ENCODE measurements at places on chromosomes 7 and 10.

- DNase-seq: no peak
Measured at GRCh38 chr10:682931-683447, 6.5 kb downstream of the DIP2C start.

GRCh38 chr10:90575125-90575524, 282.7 kb downstream of the HTR7 start:
- DNase-seq: no peak

- DNase-seq: no peak
Measured at GRCh38 chr7:73964786-73965185, 63.2 kb upstream of the ELN start.

- DNase-seq: no peak
Measured at GRCh38 chr10:130000918-130001317, 36.8 kb upstream of the EBF3 start.

- DNase-seq: peak; percentile 88
Measured at GRCh38 chr10:18651324-18652007, at the start of gene NSUN6. Gene NSUN6 (minus strand): TSS chr10:18651587. CDS start chr10:18651203, 384 bp downstream.

DNA sequence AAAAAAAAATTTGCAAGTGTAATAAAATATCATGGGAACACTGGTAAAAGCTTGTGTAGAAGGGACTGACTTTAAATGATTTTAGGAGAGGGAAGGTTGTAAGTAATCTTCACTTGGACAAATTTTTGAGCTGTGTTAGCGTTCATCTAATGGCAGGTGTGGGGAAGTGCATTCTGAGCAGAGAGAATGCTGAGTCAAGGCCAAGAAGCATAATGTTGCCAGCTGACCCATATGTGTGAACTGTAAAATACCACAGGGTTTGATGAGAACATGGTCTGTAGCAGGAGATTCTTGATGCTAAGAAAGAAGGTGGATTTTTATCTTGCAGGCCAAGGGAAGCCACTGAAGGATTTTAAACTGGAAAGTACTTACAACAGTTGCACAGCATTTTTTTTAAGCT, 98.2 kb upstream of the ZNF32 start:
- DNase-seq: no peak

- no peak for DNase-seq
Measured at GRCh38 chr10:112275512-112276245, 7.5 kb upstream of the TECTB start.

DNA sequence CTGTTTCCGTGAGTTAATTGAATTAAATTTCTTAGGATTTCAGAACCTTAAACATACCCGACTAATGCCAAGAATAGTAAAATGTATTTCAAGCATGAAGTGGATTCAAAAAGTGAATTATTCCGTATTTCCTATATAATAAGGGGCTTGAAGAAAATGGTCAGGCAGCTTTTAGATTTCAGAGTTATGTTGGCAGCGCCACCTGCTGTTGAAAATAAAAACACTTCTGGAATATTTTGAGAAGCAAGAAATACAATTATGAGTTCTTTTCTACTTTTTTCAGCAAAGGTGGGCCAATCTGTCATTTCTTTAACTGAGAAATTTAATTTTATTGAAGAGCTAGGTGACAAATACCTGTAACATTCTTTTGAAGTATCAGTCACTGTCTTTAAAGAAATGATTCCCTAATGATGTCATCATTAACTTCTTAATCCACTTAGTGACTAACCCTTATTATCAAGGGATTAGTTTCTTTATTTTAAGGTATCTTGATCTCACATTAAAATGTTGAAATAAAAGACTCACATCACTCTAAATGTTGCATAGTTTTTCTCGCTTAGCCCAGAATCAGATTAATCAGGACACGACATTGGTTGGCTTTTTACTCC, 36.6 kb upstream of the AGR3 start:
- DNase-seq: no peak

GRCh38 chr7:91306266-91306665, 42.0 kb downstream of the FZD1 start:
- DNase-seq: no peak

GRCh38 chr10:114472877-114473253, 68.6 kb upstream of the AFAP1L2 start:
- no peak for DNase-seq

GRCh38 chr10:128859738-128860386, 607.2 kb upstream of the MGMT start:
- DNase-seq: no peak

GRCh38 chr10:128579901-128580300, 453.7 kb upstream of the MKI67 start:
- DNase-seq: no peak

DNA sequence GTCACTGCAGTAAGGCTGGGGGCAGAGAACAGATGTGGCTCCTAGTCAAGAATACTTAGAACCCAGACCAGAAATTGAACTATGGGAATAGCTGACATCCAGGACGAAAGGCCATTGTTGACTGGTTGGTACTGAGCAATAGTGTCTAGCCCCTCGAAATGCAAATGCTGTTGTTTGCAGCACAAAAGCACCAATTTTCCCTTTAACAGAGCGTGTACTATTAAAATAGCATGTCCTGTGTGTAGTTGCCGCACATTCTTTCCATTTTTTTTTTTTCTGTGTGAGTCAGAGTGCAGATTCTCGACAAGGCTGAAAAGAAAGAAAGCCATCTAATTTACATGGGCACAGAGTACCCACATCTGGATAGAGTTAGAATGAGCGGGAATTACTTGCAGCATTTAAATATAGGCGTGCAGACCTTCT, 302.4 kb downstream of the PTEN start:
- DNase-seq: no peak

DNA sequence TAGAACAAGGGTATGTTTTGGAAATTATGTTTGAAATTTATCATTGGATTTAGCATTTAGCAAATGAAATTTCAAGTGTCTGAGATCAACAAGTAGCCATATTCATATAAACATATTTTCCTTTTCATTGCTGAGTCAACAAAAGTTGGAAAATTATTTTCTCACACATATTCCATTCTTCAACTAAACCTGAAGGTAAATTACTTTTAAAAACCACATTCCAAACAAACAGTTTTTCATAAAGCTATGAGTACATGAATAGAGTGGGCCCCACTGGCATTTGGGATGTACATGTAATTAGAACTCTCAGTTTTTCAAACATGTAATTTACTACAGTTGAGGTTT, 178.3 kb upstream of the MKLN1 start:
- no peak for DNase-seq

GRCh38 chr10:48623607-48624132, 18.8 kb upstream of the ARHGAP22 start:
- no peak for DNase-seq

GRCh38 chr10:6135039-6135438, 46.2 kb downstream of the RBM17 start:
- no peak for DNase-seq

DNA sequence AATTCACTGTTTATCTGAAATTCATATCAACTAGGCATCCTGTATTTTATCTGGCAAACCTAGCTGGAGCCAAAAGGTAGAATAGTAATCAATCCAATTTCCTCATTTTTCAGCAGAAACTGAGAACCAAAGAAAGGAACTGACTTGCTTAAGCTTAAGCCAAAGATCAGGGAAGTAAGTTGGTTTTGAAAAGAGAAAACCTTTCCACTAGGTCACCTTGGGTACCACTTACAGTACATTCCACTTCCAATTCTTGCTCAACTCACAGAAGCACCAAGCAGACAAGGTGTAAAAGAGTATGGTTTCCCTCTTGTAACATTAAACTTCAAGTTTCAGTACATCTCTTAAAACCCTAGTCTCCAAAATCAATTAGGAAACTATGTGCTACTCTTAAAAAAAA, 79.6 kb downstream of the ZFAND4 start:
- DNase-seq: no peak

GRCh38 chr10:6200734-6201515, 1.8 kb upstream of the PFKFB3 start:
- no peak for DNase-seq

DNA sequence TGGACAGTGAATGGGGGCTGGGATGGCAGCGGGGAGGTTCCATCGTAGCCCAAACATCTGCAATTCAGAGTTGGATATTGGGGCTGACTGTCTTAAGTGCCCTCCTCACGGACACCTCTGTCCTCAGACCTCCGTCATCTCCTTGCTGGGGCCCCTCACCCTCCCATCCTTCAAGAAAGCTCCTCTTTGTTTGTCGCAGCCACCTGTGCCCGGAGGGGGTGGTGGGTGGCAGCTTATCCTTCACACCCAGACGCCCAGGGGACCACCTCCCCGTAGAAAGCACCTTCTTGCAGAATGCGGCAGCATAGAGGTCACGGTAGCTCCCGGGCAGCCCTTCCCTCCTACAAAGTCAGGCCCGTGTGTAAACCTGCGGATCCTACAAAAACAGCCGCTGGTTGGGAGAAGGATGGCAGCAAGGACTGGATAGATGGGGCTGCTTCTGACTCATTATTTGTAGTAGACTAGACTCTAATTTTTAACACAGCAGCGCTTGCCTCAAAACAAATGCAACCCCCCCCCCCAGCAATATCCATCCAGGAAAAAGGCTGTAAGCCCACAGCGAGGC, 1.3 kb upstream of the PTPRN2 start:
- no peak for DNase-seq

GRCh38 chr7:88314061-88314491, 7.4 kb upstream of the STEAP4 start:
- no peak for DNase-seq

DNA sequence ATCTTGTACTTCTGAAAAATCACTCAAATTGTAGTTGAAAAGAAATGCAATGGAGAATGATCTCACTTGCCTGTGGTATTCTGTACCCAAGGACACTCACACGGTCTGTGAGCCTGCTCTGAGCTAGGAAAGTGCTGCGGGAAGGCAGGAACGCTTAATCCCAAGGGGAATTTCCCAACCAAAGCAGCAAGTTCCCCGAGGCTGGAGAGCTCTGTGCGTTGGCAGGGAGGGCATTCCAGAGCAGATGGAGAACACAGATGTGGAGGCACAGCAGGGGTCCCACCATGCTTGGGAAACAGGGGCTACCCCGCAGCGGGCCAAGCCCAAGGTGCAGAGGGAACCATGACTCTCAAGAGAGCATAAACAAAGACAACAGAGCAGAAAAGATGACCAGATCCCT, 13.6 kb downstream of the SVIL start:
- no peak for DNase-seq

DNA sequence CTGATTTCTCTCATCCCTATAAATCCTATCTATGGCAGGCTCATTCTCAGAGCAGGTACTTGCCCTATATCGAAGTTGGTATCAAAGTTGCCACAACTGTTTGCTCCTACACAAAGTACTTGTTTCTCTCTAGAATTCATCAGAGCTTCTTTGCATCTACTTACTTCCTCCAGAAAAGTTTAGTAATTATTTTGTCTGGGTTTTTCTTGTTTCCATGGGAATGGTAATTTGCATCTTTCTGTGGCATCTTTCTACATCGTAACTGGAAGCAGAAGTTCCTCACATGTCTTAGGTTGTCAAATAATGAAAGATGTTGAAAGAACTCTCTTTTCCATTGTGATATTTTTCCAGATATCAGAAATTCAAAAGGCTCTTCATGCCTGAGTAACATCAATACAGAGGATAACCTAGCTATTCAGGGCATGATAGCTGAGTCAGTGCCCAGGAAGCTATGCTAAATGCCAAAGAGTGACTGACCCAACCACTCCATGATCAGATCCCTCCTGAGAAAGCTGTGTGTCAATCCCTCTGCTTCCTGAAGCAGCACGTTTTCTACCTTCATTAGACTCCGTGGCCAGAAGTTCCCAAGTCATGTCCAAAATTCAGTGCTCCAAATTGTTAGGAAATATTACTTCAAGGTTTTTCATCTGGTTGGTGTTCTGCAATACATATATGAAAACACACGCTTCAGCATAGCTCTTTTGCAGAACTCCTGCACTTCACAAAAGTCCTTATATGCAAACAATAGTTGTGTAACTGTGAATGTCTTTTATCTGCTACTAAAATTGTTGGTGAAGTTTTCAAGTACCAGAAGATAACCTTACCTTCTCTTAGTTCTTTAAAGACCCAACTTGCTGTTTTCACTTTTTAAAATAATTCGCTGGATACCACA, 216.5 kb downstream of the VTI1A start:
- no peak for DNase-seq

DNA sequence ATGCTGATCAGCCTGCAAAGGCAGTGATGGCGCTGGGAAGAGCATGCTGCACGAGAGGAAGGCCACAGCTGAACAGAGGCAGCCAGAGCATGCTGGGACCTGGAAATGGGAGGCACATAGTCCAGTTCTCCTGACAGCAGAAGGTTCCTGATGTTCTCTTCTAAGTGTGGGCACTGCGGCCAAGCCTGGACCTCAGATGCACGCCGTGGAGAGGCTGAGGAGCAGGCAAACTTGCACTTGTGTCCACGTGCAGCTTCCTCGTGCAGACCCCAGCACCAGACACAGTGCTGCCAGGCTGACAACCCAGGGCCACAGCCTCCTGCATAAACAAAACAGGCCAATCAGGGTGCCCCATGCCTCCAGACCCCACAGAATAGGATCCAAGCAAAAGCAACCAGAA, 93.5 kb upstream of the LANCL2 start:
- no peak for DNase-seq

GRCh38 chr10:90587561-90587960, 270.3 kb downstream of the HTR7 start:
- DNase-seq: no peak

DNA sequence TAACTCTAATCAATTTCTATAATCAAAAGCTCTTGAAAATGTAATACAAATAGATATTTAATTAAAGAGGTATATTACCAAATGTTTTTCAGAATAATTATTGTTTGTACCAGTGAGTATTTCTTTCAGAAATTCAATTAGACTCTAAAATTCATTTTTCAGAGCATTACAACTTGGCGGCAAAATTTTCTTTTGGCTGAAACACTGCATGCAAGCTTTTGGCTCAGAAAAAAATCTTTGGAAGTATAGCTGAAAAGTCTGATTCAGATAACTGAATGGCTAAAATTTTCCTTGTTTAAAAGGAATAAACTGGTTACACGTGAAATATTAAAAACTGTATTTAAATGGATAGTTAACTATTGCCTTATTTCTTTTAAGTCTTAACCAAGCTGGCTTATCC, 202.6 kb upstream of the KAT6B start:
- DNase-seq: no peak

GRCh38 chr7:38796626-38797501, 112.1 kb downstream of the VPS41 start:
- peak; percentile 10 for DNase-seq

DNA sequence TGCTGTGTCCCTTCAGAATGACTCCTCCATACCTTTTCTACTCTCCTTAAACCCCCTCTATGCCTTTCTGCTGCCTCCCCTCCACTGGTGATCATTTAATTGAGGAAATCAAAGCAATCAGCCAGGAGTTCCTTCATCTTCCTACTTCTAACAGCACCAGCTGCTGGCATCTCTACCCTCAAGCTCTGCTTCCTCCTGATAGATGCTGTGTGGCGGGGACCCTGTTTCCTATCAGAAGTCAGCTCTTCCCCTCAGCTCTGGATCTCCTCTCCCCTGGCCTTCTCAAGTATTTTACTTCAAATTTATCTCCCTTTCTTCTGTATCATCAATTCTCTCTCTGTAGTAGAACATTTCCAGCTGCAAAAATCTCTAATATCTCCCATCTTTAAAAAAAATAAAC, 183.7 kb downstream of the ELMO1 start:
- no peak for DNase-seq
